ENCODE measurements at places on chromosomes 11 and 22.
A peak's percentile ranks its signal among the peaks of the same experiment; 100 is the strongest.

DNA sequence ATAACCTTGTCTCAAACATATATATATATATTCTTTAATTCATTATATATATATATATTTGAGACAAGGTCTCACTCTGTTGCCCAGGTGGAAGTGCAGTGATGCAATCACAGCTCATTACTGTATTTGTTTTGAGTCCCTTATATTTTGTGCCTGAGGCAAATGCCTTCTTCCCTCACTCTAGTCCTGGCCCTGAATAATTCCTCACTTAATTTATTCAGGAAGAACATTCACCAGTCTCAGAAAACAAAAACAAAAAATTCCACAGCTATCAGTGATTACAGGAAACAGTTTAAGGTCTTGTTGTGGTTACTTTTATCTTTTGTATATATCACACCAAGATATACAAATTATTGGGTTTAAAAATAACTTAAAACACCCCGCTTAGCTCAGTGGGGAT is 155.7 kb downstream of the CWF19L2 start:
- DNase-seq, result no peak

DNA sequence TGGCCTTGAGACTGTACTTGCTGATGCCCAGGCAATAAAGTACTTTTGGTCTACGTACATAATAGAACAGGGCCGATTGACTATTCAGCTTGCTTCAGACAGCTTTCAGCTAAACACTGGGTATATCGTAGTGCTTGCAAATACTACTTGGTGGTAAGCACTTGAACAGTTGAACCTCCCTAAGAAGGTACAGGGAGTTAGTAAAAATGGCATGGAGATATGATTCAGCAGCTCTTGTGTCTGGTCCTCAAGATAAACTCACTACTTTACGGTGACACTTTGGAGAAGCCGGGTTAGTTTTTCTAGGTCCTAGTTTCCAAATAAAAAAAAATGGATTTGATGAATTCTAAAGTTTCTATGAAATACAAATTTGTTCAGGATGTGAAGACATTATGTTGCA is 7.3 kb downstream of the CCDC117 start:
- DNase-seq, result no peak

DNA sequence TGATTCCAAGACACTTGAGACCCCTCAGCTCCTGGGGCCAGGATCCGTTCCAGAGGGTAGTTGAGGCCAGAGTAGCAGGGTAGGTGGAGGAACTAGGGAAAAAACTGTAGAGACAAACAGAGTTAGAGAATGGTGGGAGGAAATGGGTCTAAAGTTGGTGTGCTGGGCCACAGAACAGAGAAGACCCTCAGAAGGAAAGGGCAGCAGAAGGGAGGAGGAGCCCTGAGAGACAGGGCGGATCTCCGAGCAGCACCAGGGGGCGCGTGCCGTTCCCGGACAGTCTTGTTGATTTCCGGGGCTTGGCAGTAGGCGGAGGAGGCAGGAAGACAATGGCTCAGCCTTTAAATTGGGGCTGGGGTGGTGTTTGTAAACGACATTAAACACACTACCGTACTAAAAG is 2.4 kb upstream of the CECR2 start:
- DNase-seq, result peak; percentile 80

GRCh38 chr11:71372693-71373657 is 75.2 kb downstream of the DHCR7 start:
- peak; percentile 1 for DNase-seq

GRCh38 chr22:44357966-44358465 is 45.3 kb upstream of the SHISAL1 start:
- DNase-seq, result peak; percentile 48

DNA sequence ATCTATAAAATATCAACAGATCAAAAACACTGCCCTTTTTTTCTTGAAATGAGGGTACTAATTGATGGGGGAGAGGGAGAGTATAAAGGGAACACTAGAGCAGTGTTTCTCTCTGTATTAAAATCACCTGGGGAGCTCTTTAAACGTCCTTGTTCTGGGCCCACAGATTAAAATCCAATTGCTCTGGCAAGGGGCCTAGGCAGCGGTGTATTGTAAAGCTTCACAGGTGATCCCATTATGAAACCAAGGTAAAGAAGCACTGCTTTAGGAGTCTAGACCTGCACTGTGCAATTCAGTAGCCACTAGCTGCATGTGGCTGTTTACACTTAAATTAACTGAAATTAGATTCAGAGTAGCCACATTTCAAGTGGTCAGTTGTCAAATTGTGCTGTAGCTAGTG is 3.0 kb downstream of the AQP11 start:
- DNase-seq, result peak; percentile 2

- no peak for DNase-seq
Observed at GRCh38 chr11:76510060-76511047, 65.5 kb downstream of the EMSY start.

- DNase-seq, result no peak
Observed at GRCh38 chr22:23260645-23261581, 80.6 kb downstream of the BCR start.

DNA sequence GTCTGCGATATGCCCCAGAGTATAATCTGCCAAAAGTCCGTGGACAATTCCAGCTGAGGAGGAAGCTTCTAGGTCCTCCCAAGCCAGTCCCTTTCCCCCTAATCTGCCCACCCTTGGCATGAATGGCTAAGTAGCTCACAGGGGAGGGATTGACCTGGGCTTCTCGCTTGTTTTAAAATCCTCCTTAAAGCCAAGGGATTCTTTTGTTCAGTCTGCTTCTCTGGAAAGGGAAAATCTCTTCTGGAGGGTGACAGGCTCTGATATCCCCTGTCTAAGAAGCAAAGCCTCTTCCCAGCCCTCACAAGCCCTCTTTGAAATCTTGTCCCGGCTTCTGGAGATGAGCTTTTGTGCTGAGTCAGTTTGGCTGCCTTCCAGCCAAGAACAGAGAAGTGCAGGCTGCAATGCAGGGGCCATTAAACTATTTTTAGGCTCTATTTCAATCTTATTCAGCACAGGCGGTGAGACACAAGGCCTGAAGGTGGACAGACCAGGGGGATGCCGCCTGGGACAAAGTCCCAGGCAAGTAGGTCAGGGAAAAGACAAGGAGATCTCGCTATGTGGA is 23.9 kb downstream of the NEFH start:
- peak; percentile 94 for DNase-seq

DNA sequence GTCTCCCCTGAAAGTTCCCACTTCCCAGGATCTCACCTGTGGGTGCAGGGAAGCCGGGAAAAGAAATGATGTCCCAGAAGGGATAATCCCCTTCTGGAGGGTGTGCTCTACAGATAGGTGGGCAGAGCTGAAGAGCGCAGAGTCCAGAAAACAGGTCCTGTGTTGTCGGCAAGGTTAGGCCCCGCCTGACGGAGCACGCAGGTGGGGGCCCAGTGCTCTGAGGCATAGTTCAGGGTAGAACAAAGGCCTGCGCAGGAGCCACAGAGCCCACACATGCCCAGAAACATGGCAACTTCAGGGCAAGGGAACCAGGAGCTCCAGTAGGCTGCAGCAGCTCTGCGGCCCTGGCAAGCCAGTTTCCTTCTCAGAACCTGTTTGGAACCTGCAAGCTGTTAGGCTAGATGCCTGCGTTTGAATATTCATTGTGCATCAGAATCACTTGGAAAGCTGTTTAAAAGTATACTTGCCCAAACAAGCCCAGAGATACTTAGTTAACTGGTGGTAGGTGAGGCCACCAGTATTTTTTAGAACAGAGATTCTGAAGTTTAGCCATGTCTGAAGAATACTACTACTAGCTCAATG is 386.6 kb downstream of the BUD13 start:
- DNase-seq, result no peak

GRCh38 chr11:127524618-127525017 is 524.0 kb upstream of the KIRREL3 start:
- no peak for DNase-seq
